ENCODE measurements at places on chromosomes 2 and 18. TPM values are rescaled to one million over a fixed set of nuclear protein-coding genes. Genes with fewer than 3 reads are reported as not detected.

DNA sequence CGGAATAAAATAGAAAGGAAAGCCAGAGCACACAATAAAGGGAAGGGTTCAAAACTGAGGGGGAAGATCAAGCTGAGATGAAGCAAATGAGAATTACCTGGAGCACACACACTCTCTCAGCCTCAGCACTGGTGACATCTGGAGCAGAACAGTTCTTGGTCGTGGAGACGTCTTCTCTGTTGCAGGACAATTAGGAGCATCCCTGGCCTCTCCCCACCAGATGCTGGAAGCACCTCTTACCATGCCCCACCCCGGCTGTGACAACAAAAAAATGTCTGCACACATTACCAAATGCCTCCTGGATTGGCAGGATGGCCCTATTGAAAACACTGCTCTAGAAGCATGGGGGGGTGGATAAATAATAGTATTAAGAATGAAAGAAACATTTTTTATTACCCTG lies 43.6 kb upstream of the MAP3K20 start:
- DNase-seq, result no peak

GRCh38 chr2:66173645-66174044 lies 261.3 kb upstream of the MEIS1 start:
- DNase-seq, result no peak

Gene GNAL
- total RNA-seq, result 4.2 TPM

- DNase-seq, result no peak
Measured at GRCh38 chr2:73920577-73921545, 5.8 kb upstream of the DGUOK start.

Gene ERICH2
- total RNA-seq, result 0.73 TPM

- no peak for DNase-seq
Measured at GRCh38 chr2:25606892-25607291, 66.5 kb downstream of the DTNB start.

Gene NAT8
- total RNA-seq, result not detected
